ENCODE measurements at places on chromosomes 16 and 17. TPM values are rescaled to one million over a fixed set of nuclear protein-coding genes. Genes with fewer than 3 reads are reported as not detected.

The NIP7 gene
- 29.6 TPM for total RNA-seq

- no peak overlapping the region for H3K4me3 ChIP-seq
- no peak overlapping the region for H3K27ac ChIP-seq
- no peaks in the 10 kb centered on the region for H3K4me1 ChIP-seq
- DNase-seq: no peak
- no peaks in the 10 kb centered on the region for H3K36me3 ChIP-seq
- no peaks in the 10 kb centered on the region for H3K27me3 ChIP-seq
Observed at GRCh38 chr16:86772671-86773353, 194.5 kb downstream of the FOXL1 start.

- peaks cover 28% of the 10 kb centered on the region for H3K36me3 ChIP-seq
- DNase-seq: no peak
- H3K27ac ChIP-seq: no peak overlapping the region
- H3K27me3 ChIP-seq: no peaks in the 10 kb centered on the region
- H3K4me3 ChIP-seq: no peak overlapping the region
- no peaks in the 10 kb centered on the region for H3K4me1 ChIP-seq
Observed at GRCh38 chr17:1532836-1533602, 16.6 kb upstream of the INPP5K start.

DNA sequence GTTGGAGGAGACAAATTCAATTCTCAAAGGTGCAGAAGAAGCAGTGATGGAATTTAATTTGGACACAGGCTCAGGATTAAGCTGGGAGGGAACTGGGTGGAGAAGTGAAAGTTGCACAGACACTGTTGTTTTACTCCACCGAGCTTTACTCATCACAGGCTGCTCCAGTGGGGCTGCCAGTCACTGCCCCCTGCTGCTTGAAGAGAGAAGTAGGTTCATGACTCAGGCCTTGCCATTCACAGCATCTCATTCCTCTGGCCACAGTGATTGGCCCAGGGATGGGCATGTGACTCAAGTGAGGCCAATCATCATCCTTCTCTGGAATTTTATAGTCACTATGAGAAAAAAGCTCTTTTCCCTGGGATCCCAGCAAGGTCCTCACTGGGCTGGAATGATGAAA is 11.8 kb downstream of the GNAO1 start:
- DNase-seq: no peak
- H3K4me1 ChIP-seq: no peaks in the 10 kb centered on the region
- H3K4me3 ChIP-seq: no peak overlapping the region
- H3K27me3 ChIP-seq: no peaks in the 10 kb centered on the region

DNA sequence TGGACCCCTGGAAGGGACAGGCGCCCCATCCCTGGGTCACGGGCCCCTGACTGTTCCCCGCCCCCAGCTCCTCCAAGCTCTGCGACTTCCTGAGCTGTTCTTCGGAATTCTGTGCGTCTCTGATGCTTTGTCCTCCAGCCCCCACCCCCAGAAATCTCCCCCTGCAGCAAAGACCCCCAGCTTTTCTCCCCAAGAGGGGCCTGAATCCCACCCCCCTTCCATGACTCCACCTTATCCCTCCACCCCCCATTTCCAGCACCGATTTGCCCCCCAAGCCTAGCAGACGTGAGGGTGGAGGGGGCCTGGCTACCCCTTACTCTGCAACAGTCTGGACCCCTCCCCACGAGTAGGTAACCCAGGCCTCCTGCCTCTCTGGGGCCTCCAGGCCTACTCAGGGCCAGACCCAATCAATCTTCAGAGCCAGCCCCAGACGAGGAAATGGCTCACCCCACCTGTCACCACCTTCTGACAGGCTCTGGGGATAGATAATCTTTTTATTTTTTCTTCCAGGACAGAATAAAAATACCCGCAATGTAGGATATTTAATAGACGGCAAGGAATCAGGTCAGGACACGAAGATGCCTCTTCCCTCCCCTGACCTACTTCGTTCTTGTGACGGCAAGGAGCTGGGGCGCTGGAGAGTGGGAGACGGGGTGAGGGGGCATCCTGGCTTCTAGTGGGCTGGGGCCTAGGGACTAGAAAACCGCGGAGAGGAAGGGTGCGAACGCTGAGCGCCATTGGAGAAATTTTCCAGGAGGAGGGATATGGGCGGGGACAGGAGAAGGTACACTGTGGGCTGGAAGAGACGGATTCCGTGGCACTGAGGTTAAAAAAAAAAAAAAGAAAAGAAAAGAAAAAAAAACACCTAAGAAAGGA is 744 bp upstream of the PLXDC1 start:
- peaks cover 10% of the 10 kb centered on the region for H3K4me1 ChIP-seq
- H3K27me3 ChIP-seq: no peaks in the 10 kb centered on the region
- no peaks in the 10 kb centered on the region for H3K36me3 ChIP-seq
- DNase-seq: no peak

The WNT9B gene
- total RNA-seq: 0.26 TPM

- H3K27me3 ChIP-seq: no peaks in the 10 kb centered on the region
- DNase-seq: no peak
- peaks cover 99% of the 10 kb centered on the region for H3K36me3 ChIP-seq
- H3K4me3 ChIP-seq: no peak overlapping the region
- H3K4me1 ChIP-seq: no peaks in the 10 kb centered on the region
- H3K27ac ChIP-seq: no peak overlapping the region
Observed at GRCh38 chr16:3780570-3780969, 63.2 kb upstream of the TRAP1 start.

The KRT17 gene
- total RNA-seq: 2,552 TPM

DNA sequence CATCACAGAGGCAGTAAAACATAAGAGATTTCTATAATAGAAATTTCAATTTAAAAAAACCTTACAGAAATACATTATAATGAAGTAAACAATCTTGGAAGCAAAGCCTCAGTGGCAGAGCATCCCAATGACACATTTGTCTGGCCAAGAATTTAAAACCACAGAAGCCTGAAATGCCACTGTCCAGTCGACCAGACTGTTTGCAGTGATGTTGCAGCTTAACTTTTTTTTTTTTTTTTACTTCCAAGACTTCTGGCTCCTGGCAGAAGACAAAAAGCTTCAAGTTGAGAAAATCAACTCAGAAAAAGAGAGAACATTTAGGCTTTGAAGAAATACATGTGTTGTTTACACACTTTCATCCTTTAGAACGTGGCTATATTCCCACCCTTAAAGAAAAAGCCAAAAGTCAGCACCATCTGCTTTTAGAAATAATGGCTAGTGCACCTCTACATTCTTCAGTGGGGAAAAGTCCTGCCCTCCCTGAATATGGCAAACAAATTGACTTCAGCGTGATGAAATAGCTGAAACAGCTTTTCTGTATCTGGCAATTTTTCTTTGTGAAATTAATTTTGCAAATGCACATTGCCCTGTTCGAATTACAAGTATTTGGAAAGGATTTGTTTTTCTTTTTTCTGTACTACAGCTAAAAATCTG is 205.5 kb upstream of the MON1B start:
- H3K4me3 ChIP-seq: no peak overlapping the region
- H3K4me1 ChIP-seq: no peaks in the 10 kb centered on the region
- H3K27me3 ChIP-seq: no peaks in the 10 kb centered on the region

The CCL8 gene
- not detected for total RNA-seq

The ANKS4B gene
- not detected for total RNA-seq

DNA sequence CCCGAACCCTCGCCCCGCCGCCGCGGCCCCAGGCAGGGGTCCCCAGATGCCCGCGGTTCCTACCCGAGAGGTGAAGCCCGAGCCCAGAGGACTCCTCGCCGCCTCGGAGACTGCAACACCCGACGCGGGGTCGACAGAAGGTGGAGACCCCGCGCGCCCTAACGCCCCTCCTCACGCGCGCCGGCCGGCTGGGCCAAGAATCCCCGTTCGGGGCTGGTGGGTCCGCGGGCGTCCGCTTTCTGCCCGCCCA is 515 bp downstream of the SUMO2 start:
- peaks cover 24% of the 10 kb centered on the region for H3K4me1 ChIP-seq
- H3K27ac ChIP-seq: peak overlapping the region; percentile 97
- DNase-seq: no peak

The MILR1 gene
- 1.2 TPM for total RNA-seq

DNA sequence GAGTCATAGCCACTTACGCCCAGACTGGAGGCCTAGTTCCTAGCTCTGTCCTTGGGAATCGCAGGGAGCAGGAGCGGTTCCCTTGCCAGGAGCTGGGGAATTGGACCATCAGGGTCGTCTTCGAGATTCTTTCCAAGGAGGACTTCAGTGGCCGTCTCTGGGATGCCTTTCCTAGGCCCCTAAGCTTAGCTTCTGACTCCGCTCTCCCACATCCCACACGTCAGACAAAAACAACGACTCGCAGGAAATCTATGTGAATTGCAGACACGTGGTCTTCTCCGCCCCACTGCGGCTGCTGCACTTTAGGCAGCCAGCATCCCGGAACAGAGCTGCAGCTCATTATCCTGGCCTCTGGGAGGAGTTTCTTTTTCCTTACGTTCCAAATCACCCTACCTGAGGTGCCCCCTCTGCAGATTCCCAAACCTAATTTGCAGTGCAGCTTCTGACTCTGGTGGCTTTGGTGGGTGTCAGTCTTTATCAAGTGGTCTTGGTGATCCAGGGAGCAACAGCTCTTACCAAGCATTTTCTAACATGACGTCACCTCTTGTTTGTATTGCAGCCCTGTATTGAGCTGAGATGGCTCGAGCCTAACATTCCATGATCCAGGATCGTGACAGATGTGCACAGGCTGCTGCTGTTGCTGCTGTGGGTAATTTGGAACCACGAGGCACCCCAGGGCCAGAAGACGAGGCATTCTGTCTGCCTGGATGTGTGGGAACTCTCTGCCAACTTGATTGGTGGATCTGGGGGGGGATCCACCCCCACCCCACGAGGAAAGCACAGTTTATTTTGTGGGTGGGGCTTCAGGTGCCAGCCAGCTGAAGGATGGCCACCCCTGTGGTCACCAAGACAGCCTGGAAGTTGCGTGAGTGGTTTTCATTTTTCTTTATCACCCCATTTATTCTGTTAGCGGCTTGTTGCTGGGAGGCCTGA is 1.1 kb downstream of the KATNB1 start:
- no peak for DNase-seq
- no peaks in the 10 kb centered on the region for H3K27me3 ChIP-seq
- H3K4me1 ChIP-seq: peaks cover 30% of the 10 kb centered on the region
- peak overlapping the region; percentile 97 for H3K4me3 ChIP-seq

The ACADVL gene
- total RNA-seq: 453 TPM

All from esophagus squamous epithelium (tissue), 5 donors.